Stimulated activated CD4-positive, alpha-beta T cell treated with anti-CD3 and anti-CD28 coated beads, Interleukin-15, amount 100 ng/mL, for 1 hour (primary cell): ENCODE measurements at places on chromosomes 2 and 18.
A peak's percentile ranks its signal among the peaks of the same experiment; 100 is the strongest.

- DNase-seq, result no peak
Measured at GRCh38 chr2:161265874-161266273, 42.4 kb upstream of the PSMD14 start.

DNA sequence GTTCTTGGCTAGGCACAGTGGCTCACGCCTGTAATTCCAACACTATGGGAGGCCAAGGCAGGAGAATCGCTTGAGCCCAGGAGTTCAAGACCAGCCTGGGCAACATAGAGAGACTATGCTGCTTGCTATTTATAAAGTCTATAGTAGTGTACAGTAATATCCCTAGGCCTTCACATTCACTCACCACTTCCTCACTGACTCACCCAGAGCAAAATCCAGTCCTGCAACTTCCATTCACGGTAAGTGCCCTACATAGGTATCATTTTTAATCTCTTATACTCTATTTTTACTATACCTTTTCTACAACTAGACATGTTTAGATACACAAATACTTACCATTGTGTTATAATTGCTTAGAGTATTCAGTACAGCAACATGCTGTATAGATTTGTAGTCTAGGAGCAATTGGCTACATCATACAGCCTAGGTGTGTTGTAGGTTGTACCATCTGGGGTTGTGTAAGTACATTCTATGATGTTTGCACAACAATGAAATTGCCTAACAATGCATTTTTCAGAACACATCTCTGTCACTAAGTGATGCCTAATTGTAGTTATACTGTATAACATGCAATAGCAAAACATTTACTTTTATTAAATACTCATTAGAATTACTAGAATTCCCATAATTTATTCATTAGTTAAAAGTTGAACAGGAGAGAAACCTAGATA is 8.8 kb downstream of the DHX57 start:
- DNase-seq, result no peak

- no peak for DNase-seq
Measured at GRCh38 chr2:3355951-3356569, 21.6 kb downstream of the EIPR1 start.

DNA sequence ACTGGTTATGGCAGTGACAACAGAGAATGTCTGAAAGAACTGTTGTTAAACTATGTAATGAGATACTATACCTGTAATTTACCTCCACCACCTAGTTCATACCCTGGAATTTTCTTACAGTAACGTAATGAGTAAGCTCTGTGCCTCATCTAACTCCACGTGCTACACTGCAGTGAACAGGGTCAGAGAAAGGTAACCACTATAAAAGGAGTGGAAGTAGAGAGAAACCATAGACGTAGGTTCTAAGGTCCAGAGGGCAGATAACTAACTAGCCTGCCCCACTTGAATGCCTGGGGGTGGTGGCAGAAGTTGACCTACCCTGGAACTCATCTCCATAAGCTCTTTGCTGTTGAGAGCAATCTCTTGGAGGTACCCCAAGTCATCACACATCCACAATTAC is 32.0 kb upstream of the B4GALT6 start:
- no peak for DNase-seq

DNA sequence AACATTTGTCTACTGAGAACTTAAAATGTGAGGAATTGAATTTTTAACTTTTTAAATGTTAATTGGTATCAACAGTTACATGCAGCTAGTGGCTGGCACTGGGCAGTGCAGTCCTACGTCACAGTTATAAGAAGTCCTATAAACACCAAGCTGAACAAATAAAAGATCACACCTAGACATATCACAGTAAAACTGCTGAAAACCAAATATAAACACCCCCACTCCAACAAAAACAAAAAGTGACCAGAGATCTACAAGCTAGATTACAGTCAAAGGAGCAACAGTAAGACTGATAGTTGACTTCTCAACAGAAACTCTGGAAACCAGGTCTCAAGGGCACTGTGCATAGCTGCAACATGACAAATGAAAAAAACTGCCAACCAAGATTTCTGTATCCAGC is 19.4 kb downstream of the TLK1 start:
- DNase-seq, result no peak

DNA sequence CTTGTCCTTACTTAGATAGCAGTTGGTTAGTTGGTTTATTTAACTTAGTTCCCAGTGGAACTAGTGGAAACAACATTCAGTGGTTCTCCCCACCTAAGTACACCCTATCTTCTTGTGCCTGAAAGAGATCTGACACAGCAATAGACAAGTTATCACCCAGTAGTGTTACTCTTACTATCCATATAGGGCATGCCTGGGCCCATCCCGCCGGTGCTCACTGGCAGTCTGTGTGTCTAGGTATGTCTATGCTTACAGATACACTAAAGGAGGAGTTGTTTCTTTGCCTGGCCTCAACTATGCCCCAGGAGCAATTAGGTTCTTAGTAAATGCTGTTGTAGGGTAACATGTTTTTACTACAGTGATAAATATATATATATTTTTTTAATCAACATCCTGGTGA is 12.0 kb upstream of the NRP2 start:
- DNase-seq, result no peak

- no peak for DNase-seq
Measured at GRCh38 chr2:118774458-118775133, 72.9 kb downstream of the EN1 start.

DNA sequence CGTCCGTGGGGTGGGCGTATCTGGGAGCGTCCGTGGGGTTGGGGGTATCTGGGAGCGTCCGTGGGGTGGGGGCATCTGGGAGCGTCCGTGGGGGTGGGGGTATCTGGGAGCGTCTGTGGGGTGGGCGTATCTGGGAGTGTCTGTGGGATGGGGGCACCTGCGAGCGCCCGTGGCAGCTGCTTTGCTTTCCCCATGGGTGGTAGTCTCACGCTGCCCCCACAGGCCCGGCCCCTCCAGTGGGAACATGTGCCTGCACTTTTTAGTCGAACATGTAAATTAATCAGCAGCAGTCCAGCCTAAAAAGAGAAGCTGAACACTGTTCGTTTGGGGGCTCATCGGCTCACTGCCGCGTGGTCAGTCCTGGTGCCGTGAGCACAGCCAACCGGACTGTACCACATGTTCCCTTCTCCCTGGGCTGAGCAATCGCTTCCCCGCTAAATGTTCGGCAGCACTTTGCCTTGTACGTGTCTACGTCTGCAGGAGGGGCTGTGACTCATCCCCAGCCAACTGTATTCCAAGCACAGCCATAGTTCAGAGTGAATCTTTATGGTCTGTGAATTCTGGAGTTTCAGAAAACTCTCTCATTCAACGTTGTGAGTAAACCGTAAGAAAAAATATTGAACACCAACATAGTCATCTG is 271.5 kb downstream of the AGAP1 start:
- DNase-seq, result no peak

DNA sequence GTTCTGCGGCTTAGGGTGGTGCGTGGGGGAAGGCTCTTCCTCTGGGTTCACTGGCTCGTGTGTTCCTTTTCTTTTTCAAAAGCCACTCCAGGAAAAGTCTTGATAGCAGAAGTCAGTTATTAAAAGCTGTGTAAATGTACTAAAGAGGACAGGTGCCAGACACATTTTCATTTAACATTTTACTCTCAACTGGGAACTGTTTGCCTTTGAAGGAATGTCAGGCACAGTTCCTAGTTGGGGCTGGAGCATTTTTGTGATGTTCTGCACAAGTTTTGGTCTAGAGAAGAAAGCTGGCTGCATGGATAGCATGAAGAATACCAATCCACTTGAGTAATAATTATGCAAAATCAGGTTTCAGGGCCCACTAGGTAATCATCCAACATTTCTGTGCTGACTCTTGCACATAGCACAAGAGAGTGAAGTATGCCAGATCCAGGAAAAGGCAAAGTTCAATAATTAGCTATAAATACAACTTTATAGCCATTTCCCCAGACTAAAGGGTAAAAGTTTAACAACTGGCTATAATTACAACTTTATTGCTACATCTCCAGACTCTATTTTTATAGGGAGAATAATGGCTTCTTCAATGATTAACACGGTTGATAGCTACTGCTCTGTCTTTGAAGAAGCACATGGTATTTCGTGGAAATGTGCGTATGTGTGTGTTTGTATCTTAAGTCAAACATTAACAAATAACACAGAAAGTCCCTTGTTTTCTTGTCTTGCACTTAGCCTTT is 16.2 kb downstream of the SCYGR8 start:
- DNase-seq, result no peak

- DNase-seq, result no peak
Measured at GRCh38 chr2:810397-810796, 133.2 kb upstream of the TMEM18 start.

DNA sequence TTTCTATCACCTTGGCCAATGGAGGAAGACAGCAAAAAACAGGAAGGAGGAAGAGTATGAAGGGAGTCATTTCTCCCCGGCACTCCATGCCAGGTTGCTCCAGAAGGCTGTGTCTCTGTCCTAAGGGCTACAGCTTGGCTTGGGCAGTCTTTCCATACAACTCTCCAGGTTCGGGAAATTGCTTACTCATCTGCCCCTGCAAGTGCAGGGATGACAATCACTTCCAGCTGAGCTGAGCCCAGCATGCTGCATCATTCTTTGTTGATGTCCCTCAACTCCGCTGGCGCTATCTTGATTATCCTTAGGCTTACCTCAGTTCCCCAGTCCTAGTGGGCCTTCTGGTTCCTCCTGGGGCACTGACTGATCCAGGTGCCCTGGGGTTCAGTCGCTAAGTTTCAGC is 86.9 kb upstream of the COPS8 start:
- no peak for DNase-seq

DNA sequence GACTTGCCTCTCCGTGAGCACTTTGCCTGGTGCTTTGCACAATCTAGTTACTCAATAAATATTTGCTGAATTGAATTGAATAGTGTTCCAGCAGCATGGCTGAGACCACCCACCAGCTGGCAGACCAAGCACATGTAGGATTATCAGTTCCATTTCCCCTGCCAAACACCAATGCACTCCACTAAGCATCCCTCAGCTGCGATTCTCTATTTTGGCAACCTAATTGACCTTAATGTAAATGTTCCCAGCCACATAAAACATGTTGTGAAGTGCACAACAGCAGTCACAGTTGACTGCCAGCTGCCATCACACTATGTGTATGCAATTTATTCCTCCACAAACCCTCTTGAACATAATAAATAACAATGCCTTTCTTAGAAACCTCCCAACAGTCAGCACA is 1879.4 kb upstream of the PIK3C3 start:
- no peak for DNase-seq

DNA sequence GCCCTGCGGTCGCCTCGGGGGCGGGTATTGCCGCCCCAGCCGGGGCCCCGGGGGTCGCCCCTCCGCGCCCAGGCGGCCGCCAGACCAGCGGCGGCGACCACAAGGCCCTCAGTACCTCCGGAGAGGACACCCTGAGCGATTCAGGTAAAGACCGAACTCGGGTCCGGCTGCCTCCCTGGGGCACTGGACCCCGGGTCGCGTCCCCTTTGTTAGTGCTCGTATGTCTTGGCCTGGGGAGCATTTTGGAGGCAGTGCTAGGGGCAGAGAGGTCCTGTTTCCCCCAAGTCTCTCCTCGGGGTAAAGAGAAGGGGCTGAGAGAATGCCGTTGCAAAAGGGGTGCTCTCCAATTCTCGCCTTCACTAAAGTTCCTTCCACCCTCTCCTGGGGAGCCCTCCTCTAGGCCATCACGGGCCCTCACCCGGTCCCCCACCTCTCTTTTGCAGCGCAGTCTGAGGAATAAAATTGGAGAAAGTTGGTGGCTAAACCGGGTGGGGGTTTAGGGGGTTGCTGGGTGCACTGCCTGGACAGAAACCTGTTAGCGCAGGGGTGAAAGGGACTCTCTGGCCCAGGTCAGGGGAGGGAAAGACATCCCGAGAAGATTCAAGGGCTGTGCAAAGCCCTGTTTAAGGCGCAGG is 2.5 kb downstream of the MYCN start:
- no peak for DNase-seq

- DNase-seq, result no peak
Measured at GRCh38 chr2:84792856-84793522, 87.9 kb downstream of the TRABD2A start.

- DNase-seq, result no peak
Measured at GRCh38 chr2:240605867-240606743, 19.2 kb upstream of the GPR35 start.

GRCh38 chr18:48333563-48333962 is 75.6 kb downstream of the ZBTB7C start:
- no peak for DNase-seq

DNA sequence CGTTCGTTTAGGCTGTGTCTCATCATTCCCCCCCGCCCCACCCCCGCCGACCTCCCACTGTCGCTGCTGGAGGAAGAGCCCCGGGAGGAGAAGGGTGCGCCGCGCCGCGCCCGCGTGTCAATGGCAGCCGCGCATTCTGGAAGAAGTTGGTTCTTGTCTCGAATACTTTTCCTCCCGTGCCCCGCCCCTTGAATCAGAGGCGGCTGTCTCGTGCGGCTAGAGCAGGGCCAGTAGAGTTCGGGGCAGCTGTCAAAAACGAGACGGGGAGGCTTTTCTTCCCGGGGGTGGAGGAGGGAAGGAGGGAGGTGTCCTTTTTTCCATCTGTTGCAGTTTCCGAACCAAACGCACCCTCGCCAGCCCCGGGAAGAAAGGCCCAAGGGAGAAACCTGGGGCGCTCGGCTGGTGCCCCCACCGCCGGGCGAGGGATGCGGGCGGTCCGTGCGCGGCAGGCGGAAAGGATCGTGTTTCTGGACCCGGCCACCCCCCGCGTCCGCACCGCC is 410 bp upstream of the TGIF1 start:
- DNase-seq, result peak; percentile 62

- no peak for DNase-seq
Measured at GRCh38 chr18:62152844-62153243, 34.0 kb downstream of the PIGN start.

DNA sequence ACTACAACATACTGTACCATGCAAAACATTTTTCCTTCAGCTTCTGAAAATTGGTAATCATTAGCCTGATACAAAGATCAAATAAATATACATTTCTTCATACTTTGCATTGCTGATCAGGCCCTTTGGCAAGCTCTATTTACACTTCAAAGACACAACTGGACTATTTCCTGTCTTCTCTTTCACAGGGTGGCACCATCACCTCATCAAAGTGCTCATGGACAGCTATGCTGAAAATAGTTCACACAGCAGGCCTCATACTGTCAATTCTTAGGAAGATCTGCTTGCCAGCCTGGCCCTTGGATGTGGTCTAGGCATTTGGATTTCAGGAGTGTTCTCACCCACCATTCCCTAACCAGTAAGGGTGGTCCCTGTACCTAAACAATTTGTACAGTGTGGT is 33.9 kb downstream of the FBXO15 start:
- no peak for DNase-seq

- no peak for DNase-seq
Measured at GRCh38 chr2:226020176-226020575, 620.7 kb downstream of the NYAP2 start.

GRCh38 chr2:42648796-42649195 is 80.4 kb downstream of the MTA3 start:
- DNase-seq, result no peak

DNA sequence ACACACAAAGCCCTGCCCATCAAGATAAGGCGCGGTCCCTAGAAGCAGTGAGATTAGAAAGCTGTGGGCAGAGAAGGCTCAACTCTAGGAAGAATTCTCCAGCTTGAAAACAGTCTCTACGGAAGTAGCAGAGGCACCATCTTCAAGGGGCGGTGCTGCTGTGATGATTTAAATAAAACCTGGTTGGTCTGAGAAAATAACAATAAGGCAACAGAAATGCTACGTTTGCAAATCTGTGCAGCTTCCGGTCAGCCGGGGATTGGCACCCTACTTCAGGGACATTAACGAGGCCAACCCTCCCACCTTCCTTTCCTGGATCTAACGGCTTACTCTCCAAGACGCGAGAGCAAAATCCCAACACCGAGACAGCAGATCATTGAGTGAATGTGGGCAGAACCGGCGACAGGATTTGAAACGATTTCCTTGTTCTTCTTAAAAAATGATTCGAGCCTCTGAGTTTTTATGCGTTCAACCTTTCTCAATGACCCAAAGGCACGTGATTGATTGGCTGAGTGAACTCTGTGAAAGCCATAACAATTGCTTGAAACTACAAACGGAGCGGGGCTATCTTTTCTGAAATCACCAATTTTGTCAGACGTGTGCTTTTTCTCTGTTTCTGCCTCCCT is 93.7 kb upstream of the ZNF516 start:
- no peak for DNase-seq
